ENCODE measurements at places on chromosomes 16 and 17.

GRCh38 chr17:78793415-78793814 is 11.3 kb upstream of the CYTH1 start:
- DNase-seq: no peak

DNA sequence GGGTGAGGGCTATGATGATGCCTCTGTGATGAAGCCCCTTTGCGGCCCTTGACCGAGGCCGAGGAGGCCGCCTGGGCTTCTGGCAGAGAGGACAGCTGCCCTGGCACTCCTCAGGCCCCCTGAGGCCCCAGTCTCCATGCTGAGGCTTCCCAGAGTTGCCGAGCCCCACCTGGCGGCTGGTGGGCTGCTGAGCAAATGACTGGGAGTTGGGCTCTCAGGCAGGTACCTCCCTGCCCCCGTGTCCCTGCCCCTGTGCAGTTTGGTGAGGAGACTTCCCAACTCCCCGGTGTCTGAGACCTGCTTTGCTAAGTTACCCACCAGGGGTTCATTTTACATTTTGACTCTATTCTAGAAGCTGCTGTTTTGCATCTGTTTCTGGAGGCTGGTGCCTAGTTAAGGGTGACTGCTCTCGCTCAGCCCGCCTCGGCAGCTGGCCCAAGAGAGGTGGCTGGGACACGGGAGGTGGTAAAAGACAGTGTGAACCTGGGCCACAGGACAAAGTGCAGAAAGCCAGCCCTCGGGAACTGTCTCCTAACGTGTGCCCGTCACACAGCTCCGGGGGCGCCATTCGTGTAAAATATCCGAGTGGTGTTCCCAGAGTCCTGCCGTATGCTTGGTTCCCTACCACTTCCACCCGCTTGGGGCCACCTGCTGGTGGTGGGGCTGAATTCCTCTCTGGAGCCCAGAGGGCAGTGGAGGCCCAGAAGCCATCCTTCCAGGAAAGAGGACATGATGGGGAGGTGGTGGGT is 134.5 kb downstream of the RAB11FIP4 start:
- DNase-seq: no peak

GRCh38 chr17:61401389-61402072 is 1.9 kb downstream of the TBX2 start:
- DNase-seq: no peak

- DNase-seq: no peak
Observed at GRCh38 chr17:44864831-44865230, 17.1 kb downstream of the HIGD1B start.

- DNase-seq: no peak
Observed at GRCh38 chr16:3119701-3120408, 7.5 kb downstream of the ZNF205 start.

DNA sequence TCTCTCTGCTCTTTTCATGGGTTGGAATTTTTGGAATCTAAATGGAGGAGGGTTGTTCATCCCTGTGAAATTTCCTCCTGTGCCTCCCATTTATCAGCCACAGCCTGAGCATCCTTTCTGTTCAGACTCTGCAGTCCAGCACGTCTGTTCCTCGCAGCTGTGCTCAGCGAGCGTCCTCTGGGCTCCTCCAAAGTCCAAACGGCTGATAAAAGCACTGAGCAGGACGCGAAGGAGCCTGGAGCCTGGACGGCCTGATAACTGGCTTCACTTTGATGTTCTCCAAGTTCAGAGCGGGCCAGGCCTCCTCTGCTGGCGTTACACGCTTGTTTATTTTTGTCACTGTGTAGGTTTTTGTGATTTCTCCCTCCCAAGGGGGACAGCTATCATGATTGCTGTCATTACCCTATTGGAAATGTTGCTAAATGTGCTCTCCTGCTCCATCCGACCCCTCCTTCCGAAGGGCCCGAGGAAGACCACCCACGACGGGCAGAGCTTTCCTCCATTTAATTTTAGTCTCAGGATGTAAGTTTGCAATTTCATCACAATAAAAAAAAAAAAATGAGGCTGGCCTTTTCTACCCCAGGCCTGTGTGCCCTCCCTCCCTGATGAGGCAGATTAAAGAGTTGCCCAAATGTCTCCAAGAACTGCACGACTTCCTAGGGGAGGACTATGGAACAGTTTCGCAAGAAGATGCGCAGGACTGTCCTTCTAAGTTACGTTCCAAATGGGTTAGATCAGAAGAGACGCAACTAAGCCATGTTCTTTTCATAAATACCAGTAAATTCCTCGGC is 290.5 kb upstream of the FOXF1 start:
- DNase-seq: no peak

GRCh38 chr17:70139449-70139993 is 29.8 kb upstream of the KCNJ2 start:
- no peak for DNase-seq

GRCh38 chr16:20859699-20860098 is 40.5 kb downstream of the DCUN1D3 start:
- DNase-seq: no peak

DNA sequence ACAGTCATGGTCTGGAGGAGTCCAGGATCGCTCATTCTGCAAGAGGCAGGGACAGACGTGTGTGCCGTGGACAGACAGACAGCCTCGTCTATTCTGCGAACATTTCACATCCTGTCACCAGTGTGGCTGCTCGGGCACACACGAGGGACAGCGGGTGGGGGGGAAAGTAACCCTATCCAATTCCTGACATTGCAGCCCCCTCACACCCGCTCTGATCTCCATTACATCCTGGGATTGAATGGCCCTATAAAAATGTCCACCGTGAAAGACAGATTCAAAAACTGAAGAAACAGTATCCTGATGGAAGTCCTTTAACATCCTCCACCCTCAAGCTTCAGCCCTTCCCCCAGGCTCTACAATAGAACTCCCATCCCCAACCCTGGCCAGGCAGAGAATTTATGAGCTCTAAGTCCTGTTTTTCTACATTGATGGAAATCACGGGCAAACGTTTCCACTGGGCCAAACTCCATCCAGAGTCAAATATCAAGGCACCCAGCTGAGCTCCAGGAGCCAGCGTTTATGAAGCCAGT is 39.4 kb downstream of the HS3ST3A1 start:
- no peak for DNase-seq

GRCh38 chr16:2532494-2533141 is 1.4 kb upstream of the CEMP1 start:
- DNase-seq: peak; percentile 28

DNA sequence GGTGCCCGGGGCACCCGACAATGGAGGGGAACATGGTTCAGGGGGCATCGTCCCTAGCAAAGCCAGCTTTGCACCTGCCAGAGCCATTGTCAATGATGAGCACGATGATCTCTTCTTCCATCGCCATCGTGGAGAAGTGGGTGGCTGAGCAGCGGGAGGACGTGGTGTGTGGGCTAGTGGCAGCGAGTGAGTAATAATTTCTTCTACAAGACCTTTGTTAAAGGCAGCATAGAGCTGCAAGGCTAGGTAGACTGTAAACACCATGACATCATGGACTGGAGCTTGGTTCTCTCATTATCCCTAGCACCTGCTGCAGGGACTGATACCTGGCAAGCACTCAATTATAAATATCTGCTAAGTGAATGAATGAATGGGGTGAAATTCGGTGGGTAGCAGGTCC is 6.7 kb upstream of the HEATR3 start:
- no peak for DNase-seq

GRCh38 chr17:17820046-17820445 is 16.7 kb downstream of the SREBF1 start:
- DNase-seq: no peak

DNA sequence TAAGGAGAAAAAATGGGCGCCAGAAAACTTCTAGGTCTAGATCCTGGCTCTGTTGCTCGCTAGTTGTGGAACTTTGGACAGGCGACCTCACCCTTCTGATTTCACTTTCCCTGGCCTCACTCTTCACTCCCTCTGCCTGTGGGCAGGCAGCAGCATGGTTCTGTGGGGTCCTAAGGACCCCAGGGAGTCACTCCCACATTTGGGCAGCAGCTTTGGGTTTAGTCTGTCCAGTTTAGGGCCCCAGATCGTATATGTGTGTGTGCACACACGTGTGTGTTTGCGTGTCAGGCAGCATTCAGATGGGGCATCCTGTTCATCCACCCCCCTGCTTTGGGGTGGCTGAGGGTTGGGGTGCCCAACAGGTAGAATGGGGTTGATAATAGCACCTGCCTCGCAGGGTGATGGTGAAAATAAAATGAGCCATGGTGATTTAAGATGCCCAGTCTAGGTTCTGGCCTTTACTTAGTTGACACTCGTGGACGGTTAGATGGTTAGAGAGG is 102.2 kb downstream of the RAB11FIP4 start:
- DNase-seq: no peak

GRCh38 chr16:66551788-66552285 is 539 bp upstream of the CKLF start:
- no peak for DNase-seq

- no peak for DNase-seq
Observed at GRCh38 chr17:34916120-34916519, 45.1 kb downstream of the CCT6B start.

DNA sequence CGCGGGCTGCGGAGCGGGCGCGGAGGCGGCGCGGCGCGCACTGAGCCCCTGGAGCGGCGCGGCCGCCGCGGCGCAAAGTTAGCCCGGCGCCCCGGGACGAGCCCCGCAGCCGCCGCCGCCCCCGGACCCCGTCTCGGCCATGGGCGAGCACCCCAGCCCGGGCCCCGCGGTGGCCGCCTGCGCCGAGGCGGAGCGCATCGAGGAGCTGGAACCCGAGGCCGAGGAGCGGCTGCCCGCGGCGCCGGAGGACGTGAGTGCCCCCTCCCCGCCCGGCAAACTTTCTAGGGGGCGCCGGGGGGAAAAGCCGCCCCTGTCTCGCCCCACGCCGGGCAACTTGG is 388 bp downstream of the RHBDL3 start:
- no peak for DNase-seq

- DNase-seq: no peak
Observed at GRCh38 chr17:43966276-43966675, 12.5 kb upstream of the PYY start.

- DNase-seq: no peak
Observed at GRCh38 chr17:32870027-32870670, 6.8 kb downstream of the MYO1D start.

DNA sequence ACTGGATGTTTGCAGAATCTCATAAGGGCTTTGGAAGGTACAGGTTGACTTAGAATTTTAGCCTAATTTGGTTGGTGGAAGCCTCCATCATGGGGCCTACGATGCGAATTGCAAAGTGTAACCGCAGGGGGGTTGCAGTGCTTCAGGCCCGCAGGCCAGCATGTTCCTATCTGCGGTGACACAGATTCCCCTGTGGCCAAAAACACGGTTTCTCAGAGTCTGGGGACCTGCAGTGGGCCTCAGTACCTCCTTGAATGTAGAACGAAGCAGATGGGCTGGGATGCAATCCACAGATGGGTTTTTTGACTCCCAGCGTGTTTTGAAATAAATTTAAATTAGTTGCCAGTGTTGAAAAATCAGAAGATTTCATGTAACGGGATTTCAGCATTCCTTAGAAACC is 34.7 kb downstream of the KIAA0513 start:
- no peak for DNase-seq

DNA sequence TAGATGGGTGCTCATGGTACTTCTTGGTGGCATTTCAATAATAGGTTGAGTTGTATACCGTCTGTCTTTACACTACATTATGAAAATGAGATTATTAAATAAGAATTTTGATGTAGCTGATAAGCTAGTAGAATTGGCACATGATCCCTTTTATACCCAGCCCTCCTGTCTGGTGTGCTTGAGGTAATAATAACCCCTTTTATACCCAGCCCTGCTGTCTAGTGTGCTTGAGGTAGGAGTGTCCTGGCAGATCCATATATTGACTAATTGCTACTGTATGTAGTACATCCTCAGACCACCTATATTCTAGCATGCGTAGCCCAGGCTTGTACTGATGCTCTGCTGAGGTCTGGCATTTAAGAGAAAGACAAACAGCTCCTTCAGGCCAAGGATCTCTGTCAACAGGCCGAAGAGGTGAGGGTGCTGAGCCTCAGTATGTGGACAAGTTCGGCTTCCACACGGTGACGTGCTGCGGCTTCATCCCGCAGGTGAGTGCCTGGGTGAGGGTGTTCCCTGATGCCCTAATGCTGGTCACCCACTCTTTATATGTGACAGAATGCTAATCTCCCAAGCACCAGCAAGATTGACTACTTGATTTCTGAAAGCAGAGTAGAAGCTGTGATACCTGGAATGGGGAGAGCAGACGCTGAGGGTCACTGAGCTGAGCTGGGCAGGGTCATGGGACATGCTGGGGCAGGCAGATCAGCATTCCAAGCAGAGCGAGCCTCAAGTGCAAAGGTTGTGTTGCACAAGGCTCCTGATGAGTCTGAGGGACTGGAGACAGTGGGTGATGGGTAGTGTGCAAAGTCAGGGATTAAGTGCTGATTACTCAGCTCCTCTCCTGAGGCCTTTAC is 5.7 kb downstream of the FN3K start:
- DNase-seq: no peak

GRCh38 chr16:24839347-24839972 is 6.3 kb upstream of the SLC5A11 start:
- no peak for DNase-seq

- DNase-seq: no peak
Observed at GRCh38 chr17:31491376-31492131, 100.1 kb downstream of the RAB11FIP4 start.

- no peak for DNase-seq
Observed at GRCh38 chr16:85144026-85144915, 32.0 kb upstream of the CIBAR2 start.

- DNase-seq: no peak
Observed at GRCh38 chr17:50815400-50815799, 20.0 kb upstream of the WFIKKN2 start.

DNA sequence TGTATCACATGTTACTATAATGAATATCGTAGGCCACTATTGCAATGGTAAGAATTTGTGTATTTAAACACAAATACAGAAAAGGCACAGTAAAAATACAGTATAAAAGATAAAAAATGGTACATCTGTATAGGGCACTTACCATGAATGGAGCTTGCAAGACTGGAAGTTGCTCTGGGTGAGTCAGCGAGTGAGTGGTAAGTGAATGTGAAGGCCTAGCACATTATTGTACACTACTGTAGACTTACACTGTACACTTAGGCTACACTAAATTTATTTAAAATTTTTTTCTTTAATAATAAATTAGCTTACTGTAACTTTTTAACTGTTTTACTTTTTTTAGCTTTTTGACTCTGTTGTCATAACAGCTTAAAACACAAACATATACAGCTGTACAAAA is 42.5 kb downstream of the AKAP10 start:
- DNase-seq: no peak

- no peak for DNase-seq
Observed at GRCh38 chr16:3046641-3047386, 453 bp downstream of the MMP25 start.
